ENCODE measurements at places on chromosomes 2 and 18.

DNA sequence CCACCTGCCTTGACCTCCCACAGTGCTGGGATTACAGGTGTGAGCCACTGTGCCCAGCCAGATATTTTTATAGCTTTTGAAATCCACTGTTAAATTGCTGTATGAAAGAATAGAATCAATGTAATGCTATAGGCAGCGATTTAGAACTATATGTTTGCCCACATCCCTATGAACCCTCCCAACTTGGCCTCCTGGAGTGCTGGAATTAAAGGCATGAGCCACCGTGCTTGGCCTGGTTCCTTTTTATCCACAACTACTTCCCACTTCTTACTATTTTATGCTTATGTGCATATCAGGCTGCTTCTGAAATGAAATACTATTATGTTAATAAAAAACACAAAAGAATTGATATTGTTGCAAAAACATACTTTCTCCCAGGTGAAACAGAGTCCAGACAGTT lies 11.6 kb upstream of the PTPN2 start:
- DNase-seq, result no peak

GRCh38 chr18:23798249-23798648 lies 109.0 kb downstream of the LAMA3 start:
- no peak for DNase-seq

GRCh38 chr2:176892676-176893226 lies 319.8 kb upstream of the HNRNPA3 start:
- DNase-seq, result peak; percentile 17

- no peak for DNase-seq
Measured at GRCh38 chr2:230668939-230669303, 43.7 kb upstream of the CAB39 start.

- no peak for DNase-seq
Measured at GRCh38 chr2:189466656-189467055, 25.4 kb downstream of the WDR75 start.

All from NCI-H1417 treated with DMSO at 0.1 percent for 48 hours (cell line).